Stimulated activated CD4-positive, alpha-beta T cell treated with anti-CD3 and anti-CD28 coated beads, TNF-alpha, amount 100 ng/mL, for 48 hours (primary cell): ENCODE measurements at places on chromosomes 3 and 15.

GRCh38 chr3:172167892-172168648 is 128.7 kb downstream of the FNDC3B start:
- DNase-seq, result no peak

DNA sequence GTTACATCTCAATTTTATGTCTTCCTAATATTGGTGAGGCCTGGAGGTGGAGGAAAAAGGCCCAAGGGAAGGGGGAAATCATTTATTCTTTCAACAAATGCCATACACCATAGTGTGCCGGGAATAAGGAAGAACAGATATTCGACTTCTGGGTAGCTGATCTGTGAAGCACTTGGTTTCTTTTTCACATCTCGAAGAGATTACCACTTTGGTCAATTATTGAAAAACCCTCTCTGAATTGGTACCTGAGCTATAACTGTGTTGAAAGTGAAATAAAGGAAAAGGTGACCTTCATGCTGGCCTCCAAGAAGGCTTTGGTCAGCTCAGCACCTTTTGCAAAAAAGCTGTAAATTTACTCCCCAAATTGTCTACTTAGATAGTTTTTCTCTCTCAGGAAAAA is 14.2 kb upstream of the MB21D2 start:
- DNase-seq, result no peak

DNA sequence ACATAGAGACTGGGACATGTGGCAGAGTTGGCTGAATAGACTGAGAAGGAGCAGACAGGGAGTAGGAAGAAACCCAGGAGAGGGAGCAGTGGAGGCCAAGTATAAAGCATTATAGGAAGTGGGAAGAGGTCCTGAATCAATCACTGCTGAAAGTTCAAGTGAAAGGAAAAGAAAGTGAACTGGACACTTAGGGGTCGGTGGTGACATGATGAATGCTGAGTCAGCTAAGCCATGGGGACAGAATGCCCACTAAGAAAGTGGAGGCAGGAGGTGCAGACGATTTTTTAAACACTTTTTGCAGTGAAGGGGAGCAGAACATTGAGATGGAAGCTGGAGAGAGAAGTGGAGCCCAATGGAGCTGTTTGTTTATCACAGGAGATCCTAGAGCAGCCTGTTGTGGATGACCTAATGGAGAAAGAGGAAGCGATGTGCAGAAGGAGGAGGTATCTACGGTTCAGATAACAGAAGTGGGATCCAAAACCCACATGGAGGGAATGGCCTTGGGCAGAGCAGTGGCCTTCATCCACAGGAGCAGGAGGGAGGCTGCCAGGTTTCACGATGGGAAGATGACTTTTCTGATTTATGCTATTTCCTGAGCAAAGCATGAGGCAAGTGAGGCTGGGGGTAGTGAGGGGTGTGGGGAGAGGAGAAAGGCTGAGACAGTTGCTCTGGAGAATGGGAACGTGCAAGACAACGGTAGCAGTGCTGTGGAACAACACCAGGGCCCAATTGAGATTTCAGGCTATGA is 208.2 kb downstream of the RPLP1 start:
- DNase-seq, result no peak

- DNase-seq, result no peak
Observed at GRCh38 chr15:77658304-77658703, 25.6 kb upstream of the LINGO1 start.

- DNase-seq, result no peak
Observed at GRCh38 chr15:39447881-39448280, 133.0 kb upstream of the THBS1 start.

GRCh38 chr15:70264014-70264582 is 166.4 kb upstream of the TLE3 start:
- no peak for DNase-seq

GRCh38 chr15:41904541-41905005 is 10.7 kb upstream of the SPTBN5 start:
- DNase-seq, result peak; percentile 38

DNA sequence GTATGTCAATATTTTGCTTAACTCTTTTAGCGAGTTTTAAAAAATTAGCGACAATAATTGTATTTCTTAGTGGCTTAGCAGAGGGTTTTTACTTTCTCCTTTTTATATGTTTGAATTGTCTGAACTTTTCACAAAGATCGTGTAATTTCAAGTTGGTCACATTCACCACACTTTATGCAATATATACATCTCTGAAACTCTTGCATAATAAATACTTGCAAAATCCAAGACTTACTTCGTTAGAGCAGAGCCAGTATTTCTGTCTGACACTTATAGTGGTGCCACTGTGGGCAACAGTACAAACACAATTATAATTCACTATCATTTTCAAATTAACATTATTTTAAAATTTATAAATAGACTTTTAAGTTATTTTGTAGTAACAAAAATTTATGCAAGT is 62.0 kb downstream of the SUCNR1 start:
- DNase-seq, result no peak

GRCh38 chr3:14262212-14262611 is 83.6 kb downstream of the LSM3 start:
- no peak for DNase-seq

DNA sequence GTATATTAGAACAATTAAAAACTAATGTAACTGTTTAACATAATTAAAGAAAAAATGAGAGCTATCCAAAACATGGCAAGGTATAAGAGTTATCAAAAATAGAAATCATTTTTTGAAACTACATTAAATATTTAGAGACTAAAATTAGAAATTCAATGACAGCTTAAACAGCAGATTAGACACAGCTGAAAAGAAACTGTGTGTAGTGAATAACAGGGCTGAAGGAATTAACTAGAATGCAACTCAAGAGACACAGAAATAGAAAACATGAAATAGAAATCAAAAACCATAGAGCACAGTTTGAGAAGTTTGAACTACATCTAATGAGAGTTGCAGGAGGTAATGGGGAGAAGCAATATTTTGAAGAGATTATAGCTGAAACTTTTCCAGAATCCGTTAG is 59.9 kb upstream of the FBN1 start:
- DNase-seq, result no peak

DNA sequence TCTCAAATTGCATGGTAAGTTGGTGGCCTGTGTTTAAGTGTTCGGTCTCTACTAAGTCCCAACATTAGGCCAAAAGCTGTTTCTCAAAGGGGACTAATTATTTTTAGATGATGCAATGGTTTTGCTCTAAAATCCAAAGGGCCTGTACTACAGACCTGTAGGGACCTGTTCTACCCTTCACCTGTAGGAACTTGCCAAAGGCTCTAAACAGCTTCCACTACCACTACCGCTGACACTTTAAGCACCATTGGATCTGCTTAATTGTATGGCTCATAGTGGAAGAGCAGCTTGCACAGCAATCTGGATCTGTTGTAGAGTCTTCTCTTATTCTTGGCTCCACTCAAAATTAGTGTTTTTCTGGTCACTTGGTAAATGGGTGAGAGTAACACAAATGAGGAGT is 346.8 kb downstream of the EPHA6 start:
- DNase-seq, result no peak

DNA sequence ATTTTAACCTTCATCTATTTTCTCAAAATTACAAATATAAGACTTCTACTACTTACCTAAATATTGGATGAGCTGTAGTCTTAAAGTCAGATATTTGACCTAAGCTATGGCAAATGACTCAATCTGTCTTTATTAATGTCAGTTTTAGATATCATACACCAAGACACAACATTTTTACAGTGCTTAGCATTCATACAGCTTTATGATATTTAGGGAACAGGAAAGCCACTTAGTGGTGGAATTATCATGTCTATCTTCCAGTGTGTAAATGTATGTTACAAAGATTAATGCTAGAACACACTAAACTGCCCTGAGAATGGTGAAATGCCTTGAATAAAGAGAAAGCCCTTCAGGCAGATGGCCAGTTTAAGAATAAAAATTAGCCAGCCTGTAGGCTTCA is 135.0 kb downstream of the SPATA16 start:
- DNase-seq, result no peak

DNA sequence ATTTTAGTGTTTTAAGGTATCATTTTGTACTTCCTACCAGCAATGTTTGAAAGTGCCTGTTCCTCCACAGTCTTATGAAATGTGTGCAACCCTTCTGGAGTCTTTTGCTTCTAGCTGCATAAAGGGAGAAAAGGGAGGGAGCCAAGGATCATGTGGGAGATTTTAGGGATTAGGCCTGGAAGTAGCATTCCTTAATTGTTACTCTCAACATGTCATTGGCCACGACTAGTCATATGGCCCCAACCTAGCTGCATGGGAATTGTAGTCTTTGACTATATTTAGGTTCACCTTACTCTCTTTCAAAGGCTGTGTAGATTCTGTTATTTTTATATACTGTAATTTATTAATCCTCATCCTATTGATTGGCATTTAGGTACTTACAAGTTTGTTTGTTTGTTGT is 14.9 kb downstream of the CRTAP start:
- DNase-seq, result no peak

- no peak for DNase-seq
Observed at GRCh38 chr3:72009851-72010443, 225.0 kb upstream of the PROK2 start.

DNA sequence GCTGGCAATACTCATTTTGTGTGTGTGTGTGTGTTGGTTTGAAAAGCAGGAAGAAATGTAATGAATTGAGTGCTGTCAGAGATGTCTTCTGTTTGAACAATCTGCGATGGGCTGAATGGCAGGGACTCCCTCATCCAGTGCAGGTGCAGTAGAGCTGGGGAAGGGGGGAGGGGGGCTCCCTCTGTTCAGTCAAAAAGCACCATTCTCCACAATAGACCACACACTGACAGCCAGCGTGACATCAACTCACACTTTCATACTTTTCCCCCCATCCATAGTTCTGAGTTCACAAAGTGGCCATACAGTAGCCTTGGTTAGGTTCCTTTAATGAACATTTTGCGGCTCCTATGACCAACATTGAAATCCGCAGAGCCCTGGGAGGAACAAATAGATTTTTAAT is 10.4 kb downstream of the SOX2 start:
- no peak for DNase-seq

DNA sequence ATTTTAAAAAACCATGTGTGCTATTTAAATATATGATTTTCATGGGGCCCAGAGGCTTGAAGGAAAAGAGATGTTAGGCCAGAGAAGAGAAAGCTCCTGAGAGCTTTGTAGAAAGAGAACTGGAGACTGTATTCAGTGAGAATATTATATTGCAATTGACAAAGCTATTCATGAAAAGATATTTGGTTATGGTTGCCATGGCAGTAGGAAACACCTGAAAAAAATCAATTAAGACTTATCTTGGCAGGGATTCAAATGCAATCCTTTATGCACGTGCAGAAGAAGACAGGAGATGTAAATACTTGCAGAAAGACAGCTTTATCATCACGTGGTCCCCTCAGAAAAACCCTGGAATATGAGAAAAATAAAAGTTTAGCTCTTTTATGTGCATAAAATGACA is 636.0 kb upstream of the TBL1XR1 start:
- no peak for DNase-seq

DNA sequence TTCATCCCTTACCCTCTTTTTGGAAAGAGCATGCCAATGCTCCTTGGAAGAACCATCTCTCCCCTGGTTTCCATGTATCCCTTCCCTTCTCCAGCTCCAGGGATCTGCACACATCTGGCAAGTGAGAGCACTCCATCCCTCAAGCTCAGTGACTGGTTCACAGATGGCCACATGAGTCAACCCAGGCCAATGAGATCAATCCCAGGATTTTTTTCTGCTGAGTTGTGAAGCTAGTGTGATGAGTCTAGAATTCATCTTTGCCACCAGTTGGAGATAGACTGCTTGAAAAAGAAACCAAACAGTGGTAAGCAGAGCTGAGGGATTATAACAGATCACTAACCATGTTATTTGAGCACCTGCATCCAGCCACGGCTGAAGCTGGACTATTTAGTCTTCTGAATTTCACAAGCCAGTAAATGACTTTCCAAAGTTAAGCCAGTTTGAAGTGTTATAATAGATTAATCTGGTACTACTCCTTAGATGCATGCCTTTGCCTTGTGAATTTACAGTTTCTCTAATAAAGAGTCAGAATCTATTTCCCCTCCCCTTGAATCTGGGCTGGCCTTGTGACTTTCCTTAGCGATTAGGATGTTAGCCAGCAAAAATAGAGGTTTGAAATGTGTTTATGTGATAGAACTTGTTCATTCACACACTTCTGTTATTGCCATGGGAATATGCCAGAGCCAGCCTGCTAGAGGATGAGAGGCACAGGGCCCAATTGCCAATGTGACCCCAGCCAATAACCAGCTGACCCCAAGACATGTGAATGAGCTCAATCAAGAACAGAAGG is 159.8 kb downstream of the WNT5A start:
- DNase-seq, result no peak

DNA sequence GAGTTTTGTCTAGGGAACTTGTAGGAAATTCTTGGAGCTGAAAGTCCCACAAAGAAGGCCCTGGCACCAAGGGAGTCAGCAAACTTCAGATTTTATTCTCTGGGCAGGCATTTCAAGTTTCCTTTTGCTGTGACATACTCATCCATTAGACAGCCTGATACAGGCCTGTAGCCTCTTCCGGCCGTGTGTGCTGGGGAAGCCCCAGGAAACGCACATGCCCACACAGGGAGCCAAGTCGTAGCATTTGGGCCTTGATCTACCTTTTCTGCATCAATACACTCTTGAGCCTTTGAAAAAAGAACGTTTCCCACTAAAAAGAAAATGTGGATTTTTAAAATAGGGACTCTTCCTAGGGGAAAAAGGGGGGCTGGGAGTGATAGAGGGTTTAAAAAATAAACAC is 15.0 kb downstream of the TIGIT start:
- peak; percentile 45 for DNase-seq

DNA sequence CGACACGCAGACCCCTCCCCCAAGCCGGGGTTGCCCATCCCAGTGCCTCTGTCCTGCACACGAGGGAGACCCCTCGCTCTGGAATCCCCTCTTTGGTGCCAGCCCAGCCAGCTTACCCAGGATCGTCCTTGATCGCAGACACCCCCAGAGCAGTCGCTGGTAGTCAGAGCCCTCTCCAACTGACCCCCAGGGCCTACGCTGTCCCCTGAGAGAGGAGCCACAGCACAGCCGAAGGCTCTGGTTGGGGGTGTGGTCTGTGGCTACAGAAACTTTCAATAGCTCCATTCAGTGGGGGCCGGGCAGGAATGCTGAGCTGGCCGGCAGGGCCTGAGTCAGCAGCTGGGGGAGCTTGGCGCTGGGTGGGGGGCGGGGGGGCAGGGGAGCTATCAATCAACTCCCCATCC is at the start of gene LCTL:
TSS of gene LCTL (minus strand) at position 258 of the 404 bp plus-strand sequence. CDS start 633 bp downstream, outside the sequence.
- DNase-seq, result no peak

DNA sequence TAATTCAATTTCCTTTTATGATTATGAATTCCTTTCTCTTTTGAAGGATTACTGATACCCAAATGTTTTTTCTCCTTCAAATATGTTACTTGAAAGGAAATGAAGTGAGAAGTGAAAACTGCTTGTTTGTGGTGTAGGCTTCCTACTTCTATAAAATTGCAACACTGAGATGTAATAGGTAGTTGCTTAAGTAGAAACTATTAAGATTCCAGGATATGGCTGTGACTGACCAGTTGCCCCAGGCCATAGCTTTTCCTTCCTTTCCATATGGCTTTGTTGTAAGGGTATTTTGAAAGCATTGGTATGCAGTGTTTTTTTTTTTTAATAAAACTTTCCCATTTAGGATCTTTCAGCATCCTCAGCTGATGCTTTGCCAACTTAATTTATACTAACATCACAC is 28.5 kb downstream of the DNAJC13 start:
- DNase-seq, result no peak
